Astrocyte of the spinal cord (primary cell): ENCODE measurements at places on chromosomes 6 and 20.

DNA sequence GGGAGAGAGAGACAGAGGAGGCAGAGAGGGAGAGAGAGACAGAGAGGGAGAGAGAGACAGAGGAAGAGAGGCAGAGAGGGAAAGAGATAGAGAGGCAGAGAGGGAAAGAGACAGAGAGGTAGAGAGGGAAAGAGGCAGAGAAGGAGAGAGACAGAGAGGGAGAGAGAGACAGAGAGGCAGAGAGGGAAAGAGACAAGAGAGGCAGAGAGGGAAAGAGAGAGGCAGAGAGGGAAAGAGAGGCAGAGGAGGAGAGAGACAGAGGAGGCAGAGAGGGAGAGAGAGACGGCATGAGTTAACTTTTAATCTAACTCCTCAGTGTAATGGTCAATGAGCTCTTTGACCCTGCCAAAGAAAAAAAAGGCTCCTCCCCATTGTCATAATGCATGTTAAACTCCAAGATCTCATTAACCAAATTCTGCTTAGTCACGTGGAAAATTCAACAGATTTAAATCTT is 7.1 kb downstream of the ELOVL2 start:
- no peak for DNase-seq

GRCh38 chr6:128499079-128499731 is 21.2 kb downstream of the PTPRK start:
- DNase-seq, result no peak

GRCh38 chr6:170137176-170137891 is 153.5 kb downstream of the DLL1 start:
- DNase-seq, result no peak

DNA sequence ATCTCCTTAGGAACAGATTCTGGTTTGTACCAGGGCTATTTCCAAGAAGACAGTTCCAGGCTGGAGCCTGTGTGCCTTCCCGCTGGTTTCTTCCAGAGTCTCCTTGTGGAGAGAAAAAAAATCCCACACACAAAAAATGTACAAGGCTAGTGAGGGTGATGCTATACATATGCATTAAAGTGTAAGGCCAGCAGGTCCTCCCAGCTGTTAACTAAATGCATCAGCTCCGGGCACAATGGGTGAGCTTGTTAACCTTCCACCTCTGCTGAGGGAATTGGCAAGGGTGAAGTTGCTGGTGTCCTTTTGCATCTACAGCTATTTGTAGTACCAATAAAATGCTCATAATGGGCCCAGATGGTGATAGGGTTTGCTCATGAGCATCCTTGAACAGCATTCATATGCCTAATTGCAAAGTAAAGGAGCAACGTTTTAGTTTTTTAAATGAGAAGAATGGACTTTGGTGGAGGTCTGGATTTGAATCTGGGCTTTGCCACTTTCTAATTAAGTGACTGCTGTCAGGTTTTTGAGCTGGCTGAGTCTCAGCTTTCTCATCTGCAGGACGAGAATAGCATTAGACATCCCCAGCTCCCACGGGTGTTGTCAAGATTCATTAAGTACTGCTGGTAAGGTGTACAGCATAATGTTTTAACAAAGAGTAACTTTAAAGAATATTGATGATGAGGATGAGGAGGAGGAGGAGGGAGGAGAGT is 361.8 kb downstream of the QKI start:
- DNase-seq, result no peak

GRCh38 chr6:147192278-147192911 is 11.8 kb upstream of the STXBP5 start:
- no peak for DNase-seq
